ENCODE measurements at places on chromosomes 7 and 10.

- DNase-seq: no peak
These were observed 25.1 kb downstream of the CDK14 start for GRCh38 chr7:90621125-90621746.

GRCh38 chr7:1675036-1675671, 5.1 kb downstream of the ELFN1 start:
- no peak for DNase-seq

- DNase-seq: no peak
These were observed 53.8 kb upstream of the TCF7L2 start for GRCh38 chr10:112896273-112896672.

GRCh38 chr10:29869593-29869992, 189.8 kb downstream of the JCAD start:
- no peak for DNase-seq

DNA sequence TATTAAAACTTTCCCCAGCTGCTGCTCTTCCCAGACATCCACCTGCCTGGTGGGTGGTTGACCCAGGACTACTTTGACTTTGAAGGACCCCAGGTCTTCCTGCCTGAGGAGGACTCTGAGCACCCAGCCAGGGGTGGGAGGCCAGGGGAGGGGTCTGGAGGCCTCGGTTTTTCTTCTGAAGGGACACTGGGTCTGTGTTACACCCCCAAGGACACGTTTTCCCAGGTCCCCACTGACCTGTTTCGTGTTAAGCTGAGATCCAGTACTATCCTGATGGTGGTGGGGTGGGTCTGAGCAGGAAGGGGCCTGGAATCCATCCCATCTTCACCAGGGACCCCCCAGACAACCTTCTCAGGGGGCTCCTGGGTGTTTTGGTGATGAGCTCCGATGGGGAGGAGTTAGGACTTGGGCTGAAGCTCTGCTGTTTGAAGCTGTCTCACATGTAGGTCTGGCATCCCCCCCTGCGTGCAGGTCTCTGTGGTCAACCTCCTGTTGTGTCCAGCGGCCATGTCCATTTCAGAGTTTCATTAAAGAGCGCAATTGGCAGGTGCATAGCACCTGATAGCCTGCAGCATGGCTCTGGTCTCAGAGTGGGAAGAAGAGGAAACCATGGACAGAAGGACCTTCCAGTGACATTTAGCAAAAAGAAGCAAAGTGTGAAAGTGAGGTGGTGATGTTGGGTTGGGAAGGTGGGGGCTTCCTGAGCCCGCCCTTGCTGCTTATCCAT, 3.5 kb downstream of the JAKMIP3 start:
- DNase-seq: no peak

GRCh38 chr10:75646218-75646915, 214.9 kb downstream of the LRMDA start:
- DNase-seq: no peak

- DNase-seq: no peak
These were observed at the start of gene LLCFC1 for GRCh38 chr7:142939226-142939910. LLCFC1 (plus strand) TSS chr7:142939484; CDS start chr7:142939622, 138 bp downstream.

DNA sequence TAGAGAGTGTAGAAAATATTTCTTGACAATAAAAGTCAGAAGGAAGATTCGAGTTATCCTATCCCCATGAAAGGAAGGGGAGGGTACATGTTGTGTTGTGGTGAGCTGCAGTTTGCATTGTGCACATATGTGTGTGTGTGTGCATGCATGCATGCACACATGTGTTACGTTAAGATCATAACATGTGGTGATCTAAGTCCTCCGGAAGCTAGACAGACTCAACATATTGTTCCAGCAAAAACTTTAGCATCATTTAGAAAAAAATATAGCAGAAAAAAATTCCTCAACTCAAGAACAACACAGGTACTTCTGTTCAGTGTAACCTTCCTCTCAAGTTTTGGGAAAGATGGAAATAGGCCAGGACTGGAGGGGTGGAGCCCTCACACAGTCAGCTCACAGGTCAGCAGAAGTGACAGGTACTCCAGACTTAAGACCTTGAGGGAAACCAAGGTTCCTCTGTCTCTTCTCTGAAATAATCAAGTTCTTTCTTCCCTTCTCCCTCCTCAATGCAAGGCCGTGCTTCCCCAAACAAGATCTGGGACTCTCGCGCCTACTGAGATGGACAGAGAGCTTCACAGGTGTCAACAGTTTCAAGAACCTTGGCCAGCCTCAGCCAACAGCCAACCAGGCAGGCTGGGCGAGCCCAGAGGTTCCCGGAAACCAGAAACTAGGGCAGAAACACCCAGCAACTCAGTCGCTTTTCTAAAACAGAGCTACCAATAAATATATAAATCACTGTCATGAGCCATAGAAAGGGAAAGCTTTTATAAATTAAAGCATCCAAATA, 205.2 kb downstream of the FAM107B start:
- DNase-seq: no peak

DNA sequence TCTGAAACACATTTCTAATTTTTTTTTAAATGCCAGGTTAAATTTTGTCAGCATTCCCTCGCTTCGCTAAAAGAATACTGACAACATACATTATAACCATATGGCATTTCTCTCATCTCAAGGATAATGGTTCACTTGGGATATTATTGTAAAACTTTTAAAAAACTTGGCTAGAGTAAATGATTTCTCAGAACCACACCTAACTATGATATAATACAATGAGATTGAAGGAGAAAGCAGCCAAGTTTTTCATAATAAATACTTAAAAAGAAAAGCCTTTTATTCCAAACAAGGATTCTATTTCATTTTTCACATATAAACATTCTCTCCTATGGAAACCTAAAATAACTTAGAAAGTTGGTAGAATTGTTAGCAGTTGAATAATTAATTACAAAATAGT, 413.9 kb downstream of the HGF start:
- DNase-seq: no peak

DNA sequence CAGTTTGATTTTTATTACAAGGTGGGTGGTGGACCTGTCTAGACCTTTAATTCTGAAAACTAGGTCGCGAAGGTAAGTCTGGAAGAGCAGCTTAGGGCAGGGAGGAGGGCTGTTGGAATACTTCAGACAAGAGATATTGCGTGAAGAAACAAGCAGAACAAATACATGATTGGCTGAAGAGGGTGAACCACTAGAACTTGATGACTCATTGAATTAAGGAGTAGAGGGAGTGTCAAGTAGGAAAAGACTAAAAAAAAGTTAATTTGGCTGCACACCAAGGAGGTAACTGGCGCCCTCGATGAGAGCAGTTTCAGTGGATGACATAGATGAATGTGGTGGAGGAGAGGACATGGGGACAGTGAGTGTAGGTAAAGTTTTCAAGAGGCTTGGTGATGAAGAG, 41.3 kb downstream of the WNT2 start:
- no peak for DNase-seq

DNA sequence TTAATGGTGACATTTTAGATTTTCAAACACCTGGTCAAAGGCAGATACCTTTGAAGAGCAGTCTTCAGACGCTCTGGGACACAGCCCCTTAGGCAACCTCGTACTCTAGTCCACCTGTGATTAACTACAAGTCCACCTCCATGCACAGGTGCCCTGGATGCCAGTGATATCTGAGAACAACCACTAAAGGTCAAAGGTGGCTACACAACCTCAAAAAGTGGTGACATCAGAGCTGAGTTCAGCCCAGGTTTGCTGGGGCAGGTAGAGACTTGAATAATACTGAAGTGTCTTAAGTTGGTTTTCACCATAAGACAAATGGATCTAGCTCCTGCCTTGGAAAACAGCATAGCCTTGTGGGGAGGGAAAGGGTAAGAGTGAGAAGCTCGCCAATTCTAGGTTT, 143.4 kb upstream of the ADO start:
- DNase-seq: no peak

- DNase-seq: no peak
These were observed 645.2 kb upstream of the IGFBP3 start for GRCh38 chr7:46566097-46566774.

- DNase-seq: no peak
These were observed at the start of gene LOXL4 for GRCh38 chr10:98267894-98268693. LOXL4 (minus strand) TSS chr10:98268194; CDS start chr10:98263019, 5,175 bp downstream.

- DNase-seq: no peak
These were observed 65.8 kb downstream of the VIPR2 start for GRCh38 chr7:159078911-159079270.

- DNase-seq: no peak
These were observed 33.9 kb upstream of the SLC29A3 start for GRCh38 chr10:71285180-71285545.

GRCh38 chr10:68492118-68492517, 20.3 kb upstream of the DNA2 start:
- no peak for DNase-seq

DNA sequence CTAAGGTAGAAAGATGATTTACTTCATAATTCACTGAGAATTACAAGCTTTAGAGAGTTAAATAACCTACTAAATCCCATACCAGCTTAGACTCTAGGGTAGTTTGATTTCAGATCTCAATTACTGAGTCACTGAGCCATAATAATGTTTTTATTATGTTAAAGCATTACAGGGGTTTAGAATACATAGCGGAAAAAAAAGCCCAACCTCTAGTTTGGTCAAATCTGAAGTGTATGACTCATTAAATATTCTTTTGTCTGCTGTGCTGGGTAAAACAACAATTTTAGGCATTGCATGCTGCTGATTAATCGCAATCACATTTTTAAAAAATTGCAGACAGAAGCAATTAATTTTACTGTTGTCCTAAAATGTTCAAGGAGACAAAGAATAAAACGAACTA, 48.5 kb downstream of the MALRD1 start:
- no peak for DNase-seq

DNA sequence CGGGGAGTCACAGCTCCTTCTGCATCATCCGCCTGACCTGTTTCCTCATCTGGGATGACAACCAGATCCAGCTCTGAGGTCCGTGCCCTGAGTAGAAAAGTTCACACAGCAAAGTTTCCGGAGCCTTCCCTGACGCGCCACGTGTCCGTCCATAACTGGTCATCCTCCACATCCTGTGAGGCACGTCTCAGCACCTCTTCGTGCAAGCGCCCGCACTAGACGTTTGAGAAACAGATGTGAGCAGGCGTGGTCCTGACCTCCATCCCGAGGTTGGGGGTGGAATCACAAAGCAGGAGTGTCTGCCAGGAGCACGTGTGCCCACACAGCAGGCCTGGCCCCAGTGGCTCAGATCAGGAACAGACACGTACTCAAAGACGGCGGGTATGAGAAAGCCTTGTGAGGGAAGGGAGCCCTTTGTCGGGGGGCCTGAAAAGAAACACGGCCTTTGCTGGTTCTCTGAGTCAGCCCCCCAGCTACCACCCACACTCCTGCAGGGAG, 520.8 kb downstream of the DNAJB6 start:
- no peak for DNase-seq

- DNase-seq: no peak
These were observed 100.6 kb upstream of the MDFIC start for GRCh38 chr7:114821030-114821900.

- DNase-seq: no peak
These were observed 387.6 kb upstream of the NRP1 start for GRCh38 chr10:33722067-33722466.

DNA sequence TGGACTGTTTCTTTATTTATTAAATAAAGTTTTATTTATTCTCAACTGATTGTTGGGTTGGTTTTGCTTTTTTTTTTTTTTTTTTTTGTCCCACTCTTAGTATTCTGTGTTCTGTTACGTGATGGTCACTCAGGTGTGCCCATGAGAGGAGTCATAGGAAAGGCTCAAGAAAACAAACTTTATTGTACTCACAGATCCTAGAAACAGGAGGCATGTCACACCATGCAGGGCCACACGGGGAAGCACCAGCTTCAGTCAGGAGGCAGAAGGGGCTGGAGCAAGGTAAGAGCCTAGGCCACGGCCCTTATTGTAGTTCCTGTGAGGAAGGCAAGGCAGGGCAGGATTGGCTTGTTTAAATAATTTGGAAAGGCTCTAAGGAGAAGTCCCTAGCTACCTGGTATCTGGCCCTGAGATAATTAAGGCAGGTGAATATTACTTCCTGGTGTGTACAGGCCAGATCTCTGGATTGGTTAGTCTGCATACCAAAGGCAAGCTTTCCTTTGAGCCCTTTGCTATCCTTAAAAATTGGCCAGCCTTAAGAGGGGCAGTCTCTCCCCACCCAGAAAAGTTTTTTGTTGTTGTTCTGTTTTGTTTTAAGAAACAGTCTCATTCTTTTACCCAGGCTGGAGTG, 8.3 kb downstream of the ATOH7 start:
- no peak for DNase-seq

GRCh38 chr10:413662-414071, 275.8 kb downstream of the DIP2C start:
- no peak for DNase-seq

- no peak for DNase-seq
These were observed 63.7 kb upstream of the BAIAP2L1 start for GRCh38 chr7:98464558-98464940.

DNA sequence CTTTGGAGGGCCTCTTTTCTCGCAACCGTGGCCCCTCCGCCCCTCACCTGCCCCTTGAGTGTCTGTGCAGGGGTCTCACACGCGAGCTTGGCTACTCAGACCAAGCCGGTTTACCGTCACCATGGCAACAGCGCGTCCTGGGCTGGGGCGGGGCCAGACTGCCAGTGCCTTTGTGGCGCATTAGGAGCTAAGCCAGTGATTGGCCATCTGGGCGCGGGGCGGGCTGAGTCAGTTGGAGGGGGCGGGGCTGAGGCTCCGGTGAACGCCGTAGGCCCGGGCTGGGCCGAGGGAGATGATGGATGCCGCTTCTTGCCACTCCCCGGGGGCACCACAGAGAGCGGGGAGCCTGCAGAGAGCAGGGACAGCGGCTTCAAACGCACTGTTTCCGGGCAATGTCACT, 48.7 kb upstream of the FXYD4 start:
- peak; percentile 63 for DNase-seq

DNA sequence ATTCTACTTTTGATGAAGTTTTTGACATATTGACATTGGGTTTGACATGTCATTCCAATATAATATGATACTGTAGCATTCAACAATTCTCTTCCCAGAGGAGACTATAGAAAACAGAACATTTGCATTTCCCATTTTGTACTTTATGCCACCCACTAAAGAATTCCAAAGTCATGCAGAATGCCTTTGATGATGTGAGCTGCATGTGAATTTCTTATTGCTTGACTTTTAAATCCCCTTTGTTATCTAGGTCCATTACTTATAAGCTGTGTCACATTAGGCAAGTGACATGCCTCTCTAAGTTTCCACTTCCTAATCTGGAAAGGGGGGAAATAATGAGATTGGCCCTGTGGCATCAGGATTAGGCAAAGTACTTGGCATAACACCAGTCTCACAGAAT, 436.7 kb downstream of the AUTS2 start:
- no peak for DNase-seq

DNA sequence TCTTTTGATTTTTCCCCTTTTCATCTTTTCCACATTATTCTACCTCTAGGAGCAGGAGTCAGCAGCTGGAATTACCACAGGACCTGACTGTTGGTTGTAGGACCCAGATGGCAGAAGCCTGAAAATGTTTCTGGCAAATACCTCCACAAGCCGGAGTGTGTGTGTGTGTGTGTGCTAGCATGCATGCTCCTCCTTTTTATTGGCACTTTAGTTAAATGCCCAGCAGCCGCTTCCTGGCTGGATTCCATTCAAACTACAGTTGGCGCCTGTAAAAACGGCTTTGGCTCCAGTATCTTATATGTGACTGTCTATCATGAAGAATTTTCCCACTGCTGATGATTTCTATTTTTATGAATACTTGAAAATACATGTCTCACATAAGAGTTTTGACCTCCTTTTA, 319.7 kb upstream of the SP4 start:
- no peak for DNase-seq
